ENCODE measurements at places on chromosomes 5 and 9. TPM values are rescaled to one million over a fixed set of nuclear protein-coding genes. Genes with fewer than 3 reads are reported as not detected.

- H3K4me3 ChIP-seq = no peak overlapping the region
- H3K36me3 ChIP-seq = no peaks in the 10 kb centered on the region
- peak; percentile 3 for DNase-seq
- H3K27me3 ChIP-seq = no peaks in the 10 kb centered on the region
Measured at GRCh38 chr5:113230711-113231652, 203.8 kb downstream of the TSSK1B start.

GRCh38 chr5:170480260-170480659 is 23.6 kb upstream of the KCNIP1 start:
- H3K27ac ChIP-seq = no peak overlapping the region
- no peaks in the 10 kb centered on the region for H3K27me3 ChIP-seq
- H3K4me3 ChIP-seq = no peak overlapping the region
- DNase-seq = peak; percentile 11

GRCh38 chr5:80837679-80838078 is 122.5 kb upstream of the RASGRF2 start:
- no peaks in the 10 kb centered on the region for H3K4me1 ChIP-seq
- no peaks in the 10 kb centered on the region for H3K27me3 ChIP-seq
- no peak overlapping the region for H3K27ac ChIP-seq
- no peak overlapping the region for H3K4me3 ChIP-seq

DNA sequence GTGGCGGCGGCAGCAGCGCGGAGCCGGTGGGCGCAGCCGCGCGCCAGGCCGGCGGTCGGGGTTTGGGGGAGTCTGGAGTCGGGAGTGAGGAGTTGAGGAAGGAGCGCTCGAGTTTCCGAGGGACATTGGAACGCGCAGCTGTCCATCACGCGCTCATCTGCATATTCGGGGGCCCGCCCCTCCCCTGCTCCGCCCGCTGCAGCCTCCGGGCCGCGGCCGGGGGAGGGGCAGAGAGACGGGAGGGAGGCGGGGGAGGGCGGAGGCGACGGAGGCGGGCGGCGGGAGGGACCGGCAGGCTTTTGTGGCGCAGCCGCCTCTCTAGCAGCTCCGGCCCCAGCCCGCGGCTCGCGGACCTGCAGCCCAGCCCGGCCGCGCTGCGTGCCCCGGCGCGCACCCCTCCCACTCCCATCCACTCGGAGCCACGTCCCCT is at the start of gene IRX2:
Gene IRX2 (minus strand): TSS at position 86 of the 430 bp plus-strand sequence. CDS start 264 bp downstream, outside the sequence.
- H3K27ac ChIP-seq = peak within 1 kb of the TSS; percentile 62
- H3K4me3 ChIP-seq = peak within 1 kb of the TSS; percentile 82
- DNase-seq = peak; percentile 90
- H3K4me1 ChIP-seq = peaks cover 27% of the 10 kb centered on the region
- H3K27me3 ChIP-seq = peaks cover 16% of the 10 kb centered on the region
- H3K36me3 ChIP-seq = peaks cover 9% of the 10 kb centered on the region

DNA sequence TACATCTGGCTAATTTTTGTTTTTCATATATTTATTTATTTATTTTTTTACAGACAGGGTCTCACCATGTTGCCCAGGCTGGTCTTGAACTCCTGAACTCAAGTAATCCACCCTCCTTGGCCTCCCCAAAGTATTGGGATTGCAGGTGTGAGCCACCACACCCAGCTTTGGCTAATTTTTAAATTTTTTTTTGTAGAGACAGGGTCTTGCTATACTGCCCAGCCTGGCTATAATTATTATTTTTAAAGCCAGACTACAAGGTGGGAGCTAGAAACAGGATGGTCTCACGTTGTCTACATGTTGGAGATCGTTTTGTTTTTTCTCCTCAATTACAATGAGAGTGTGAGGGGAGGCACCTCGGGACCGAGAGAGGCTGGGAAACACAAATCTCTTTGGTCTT is 23.8 kb downstream of the ASS1 start:
- H3K4me1 ChIP-seq = no peaks in the 10 kb centered on the region
- H3K27ac ChIP-seq = no peak overlapping the region
- no peaks in the 10 kb centered on the region for H3K27me3 ChIP-seq
- DNase-seq = no peak

- H3K27me3 ChIP-seq = no peaks in the 10 kb centered on the region
- H3K4me1 ChIP-seq = peaks cover 3% of the 10 kb centered on the region
- no peaks in the 10 kb centered on the region for H3K36me3 ChIP-seq
- no peak overlapping the region for H3K4me3 ChIP-seq
Measured at GRCh38 chr5:65149827-65150226, 331.9 kb downstream of the ADAMTS6 start.

DNA sequence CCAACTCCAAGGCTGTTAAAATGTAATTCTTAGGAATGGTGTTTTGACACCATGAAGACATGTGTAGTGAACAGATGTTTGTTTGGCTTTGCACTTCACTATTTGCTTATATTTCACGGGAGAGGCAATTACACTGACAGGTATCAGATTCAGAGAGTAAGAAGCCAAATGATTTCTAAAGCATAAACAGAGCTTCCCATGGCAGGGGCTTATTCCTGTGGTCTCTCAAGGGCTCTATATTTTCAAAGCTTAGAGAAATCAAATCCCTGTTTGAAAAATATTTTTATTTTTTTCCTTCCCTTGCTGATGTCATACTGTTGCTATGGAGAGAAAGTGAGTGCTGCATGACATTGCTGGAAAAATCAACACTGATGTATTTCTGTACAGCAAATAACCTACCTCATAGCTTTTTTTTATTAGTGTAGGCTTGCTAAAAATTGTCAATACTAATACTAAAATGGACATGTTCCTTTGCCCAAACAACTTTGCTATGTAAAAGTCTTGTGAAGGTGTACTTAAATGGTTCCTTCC is 161.4 kb downstream of the GIN1 start:
- H3K4me1 ChIP-seq = no peaks in the 10 kb centered on the region
- no peaks in the 10 kb centered on the region for H3K27me3 ChIP-seq
- no peak overlapping the region for H3K27ac ChIP-seq
- H3K4me3 ChIP-seq = no peak overlapping the region
- no peak for DNase-seq
- no peaks in the 10 kb centered on the region for H3K36me3 ChIP-seq

GRCh38 chr5:28726815-28727214 is 1688.4 kb upstream of the CDH9 start:
- no peaks in the 10 kb centered on the region for H3K36me3 ChIP-seq
- DNase-seq = no peak
- H3K27me3 ChIP-seq = no peaks in the 10 kb centered on the region

DNA sequence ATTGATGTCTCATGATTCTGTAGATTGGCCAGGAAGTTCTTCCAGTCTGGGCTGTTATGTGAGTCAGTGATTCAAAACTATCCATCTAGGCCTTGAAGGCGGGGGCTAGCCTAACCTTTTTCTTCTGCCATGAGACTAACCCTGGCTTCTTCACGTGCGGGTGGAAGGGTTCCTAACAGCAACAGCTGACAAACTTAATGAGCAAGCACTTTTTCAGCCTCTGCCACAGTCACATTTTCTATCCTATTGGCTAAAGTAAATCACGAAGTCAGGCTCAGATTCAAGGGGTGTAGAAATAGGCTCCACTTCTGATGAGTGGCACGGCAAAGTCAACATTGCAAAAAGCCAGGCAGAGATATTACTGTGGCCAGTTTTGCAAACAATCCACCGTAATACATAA is 68.4 kb downstream of the STK32A start:
- no peaks in the 10 kb centered on the region for H3K36me3 ChIP-seq
- H3K4me3 ChIP-seq = no peak overlapping the region
- H3K4me1 ChIP-seq = no peaks in the 10 kb centered on the region

DNA sequence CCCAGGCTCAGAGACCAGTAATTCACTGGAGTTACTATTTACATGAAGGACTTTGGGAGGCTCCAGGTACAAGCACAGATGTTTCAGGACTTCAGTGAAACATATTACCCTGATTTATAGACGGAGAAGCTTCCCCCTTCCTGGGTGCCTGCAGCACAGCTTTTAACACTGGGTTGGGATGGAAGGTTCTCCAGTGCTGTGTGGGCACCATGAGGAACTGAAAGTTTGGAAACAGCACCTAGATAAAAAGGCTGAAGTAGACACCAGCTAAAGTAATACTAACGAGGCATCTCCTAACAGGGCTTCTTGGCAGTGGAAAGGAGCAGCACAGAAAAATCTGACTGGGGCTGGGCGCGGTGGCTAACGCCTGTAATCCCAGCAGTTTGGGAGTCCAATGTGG is 70.7 kb downstream of the GCNT1 start:
- no peak overlapping the region for H3K4me3 ChIP-seq
- 0 out of 2 replicates have a peak, but pooled peaks cover 2% of the 10 kb centered on the region for H3K4me1 ChIP-seq
- no peaks in the 10 kb centered on the region for H3K36me3 ChIP-seq
- H3K27ac ChIP-seq = no peak overlapping the region
- H3K27me3 ChIP-seq = no peaks in the 10 kb centered on the region
- no peak for DNase-seq

- H3K4me1 ChIP-seq = no peaks in the 10 kb centered on the region
- H3K36me3 ChIP-seq = no peaks in the 10 kb centered on the region
- no peak overlapping the region for H3K27ac ChIP-seq
- no peak overlapping the region for H3K4me3 ChIP-seq
- no peaks in the 10 kb centered on the region for H3K27me3 ChIP-seq
Measured at GRCh38 chr9:20170122-20170521, 381.3 kb upstream of the SLC24A2 start.

Gene OTULIN
- total RNA-seq = 30.5 TPM

Gene NAA35
- total RNA-seq = 35.2 TPM

Gene FABP6
- total RNA-seq = 3.6 TPM

Gene SMIM33
- total RNA-seq = not detected

Gene CTSV
- 113 TPM for total RNA-seq

Gene UHRF2
- total RNA-seq = 48.0 TPM

Gene ZBTB26
- 7.3 TPM for total RNA-seq

Gene SEMA4D
- total RNA-seq = 70.4 TPM

Gene SPATA31C1
- not detected for total RNA-seq

Gene GABRA1
- 17.3 TPM for total RNA-seq
